ENCODE measurements at places on chromosomes 13 and 19.

DNA sequence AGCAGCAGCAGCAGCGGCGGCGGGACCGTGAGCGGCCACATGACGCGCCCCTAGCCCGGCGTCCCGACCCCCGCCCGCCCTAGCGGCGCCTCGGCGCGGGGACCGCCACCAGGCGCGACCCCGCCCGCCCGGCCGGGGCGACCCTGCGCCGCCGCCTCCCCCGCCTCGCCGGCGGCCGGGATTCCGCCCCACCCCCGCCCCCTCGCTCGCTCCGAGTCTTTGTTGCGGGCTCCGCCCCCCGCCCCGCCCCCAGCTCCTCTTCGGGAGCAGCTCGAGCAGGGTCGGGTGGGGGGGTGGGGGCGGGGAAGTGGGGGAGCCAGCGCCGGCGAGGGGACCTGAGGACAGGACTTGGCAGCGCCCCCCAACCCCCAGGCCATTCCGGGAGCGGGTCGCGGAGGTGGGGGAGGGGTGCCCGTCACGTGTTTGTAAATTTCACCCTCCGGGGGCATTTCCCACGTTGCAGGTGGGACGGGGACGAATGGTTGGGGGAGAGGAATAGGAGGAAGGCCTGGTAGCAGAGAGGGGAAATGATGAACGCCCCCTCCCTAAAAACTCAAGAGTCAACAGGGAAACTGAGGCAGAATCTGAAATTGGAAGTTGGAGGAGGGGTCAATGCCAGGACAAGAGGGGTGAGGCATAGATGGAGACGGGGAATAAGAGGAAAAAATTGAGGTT, at the start of gene OLFM2:
TSS of gene OLFM2 (minus strand) at position 190 of the 675 bp plus-strand sequence. CDS start at position 41, 149 bp downstream.
- DNase-seq, result no peak

- peak; percentile 57 for DNase-seq
These were observed 428 bp downstream of the RASAL3 start for GRCh38 chr19:15463861-15464371.

- no peak for DNase-seq
These were observed 952.0 kb downstream of the SLITRK5 start for GRCh38 chr13:88623150-88623549.

DNA sequence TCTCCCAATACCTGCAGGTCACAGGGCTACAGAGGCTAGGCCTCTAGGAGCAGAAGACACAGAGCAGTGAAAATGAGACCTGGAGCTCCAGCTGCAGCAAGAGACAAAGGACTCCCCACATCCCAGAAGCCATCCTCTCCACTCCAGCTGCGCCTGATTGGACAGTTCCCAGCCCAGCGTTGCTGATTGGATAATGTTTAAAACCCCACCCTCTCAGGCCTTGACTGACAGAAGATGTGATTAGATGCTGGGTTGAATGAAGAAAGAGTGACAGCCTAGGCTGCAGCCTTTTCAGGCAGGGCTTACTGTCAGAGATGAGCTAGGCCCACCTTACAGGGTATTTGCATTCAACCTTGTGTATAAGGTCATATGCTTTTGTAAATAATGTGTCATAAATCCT, 59.4 kb downstream of the ZNF708 start:
- no peak for DNase-seq

DNA sequence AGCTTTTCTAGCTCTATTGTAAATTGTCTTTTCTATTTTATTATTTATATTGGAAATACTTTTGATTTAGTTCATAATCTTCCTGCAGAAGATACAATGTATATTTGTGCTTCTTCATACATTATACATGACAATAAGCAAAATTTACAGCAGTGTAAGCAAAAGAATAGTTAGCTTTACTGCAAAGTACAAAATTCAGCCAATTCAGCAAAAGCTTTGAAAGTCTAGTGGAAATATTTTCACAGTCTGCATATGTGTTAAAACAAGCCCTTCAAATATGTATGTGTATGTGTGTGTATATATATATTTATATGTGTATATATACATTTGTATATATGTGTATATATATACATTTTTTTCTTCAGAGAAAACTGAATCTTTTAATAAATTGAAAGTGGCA, 879.1 kb downstream of the SLITRK1 start:
- no peak for DNase-seq

DNA sequence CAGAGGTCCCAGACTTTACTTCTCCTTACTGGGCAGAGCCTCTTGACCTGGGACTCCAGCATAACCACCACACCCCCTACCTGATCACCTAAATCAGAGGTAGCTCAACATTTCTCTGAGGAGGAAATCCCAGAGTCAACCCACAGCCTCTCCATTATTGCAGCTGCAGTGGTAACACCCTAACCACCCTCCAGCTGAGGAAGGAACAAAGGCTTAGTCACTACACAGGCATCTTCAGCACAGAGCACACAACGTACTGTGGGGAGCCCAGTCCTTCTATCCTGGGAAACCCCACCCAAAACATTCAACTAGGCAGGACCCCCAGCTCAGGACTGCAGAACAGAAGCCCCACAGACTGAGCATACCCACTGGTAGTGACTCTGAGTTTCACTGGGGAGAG, 824.7 kb upstream of the SLITRK5 start:
- no peak for DNase-seq

GRCh38 chr13:21620861-21621260, 16.9 kb upstream of the MICU2 start:
- no peak for DNase-seq

DNA sequence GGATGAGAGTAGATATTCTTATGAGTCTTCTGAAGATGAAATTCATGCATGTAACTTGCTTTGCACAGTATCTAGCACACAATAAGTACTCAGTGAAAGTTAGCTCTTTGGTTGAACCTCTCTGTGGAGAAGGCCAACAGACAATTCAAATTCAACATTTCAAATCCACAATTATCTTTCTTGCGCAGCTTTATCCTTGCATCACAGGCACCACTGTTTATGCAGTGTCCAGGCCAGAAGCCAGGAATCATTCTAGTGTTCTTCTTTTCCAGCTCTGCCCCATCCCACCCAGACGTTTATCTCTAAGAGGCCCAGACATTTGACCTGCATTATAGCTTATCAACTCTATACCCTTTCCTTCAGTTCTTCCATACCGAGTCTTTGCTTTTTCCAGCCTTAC, 254.7 kb upstream of the OBI1 start:
- no peak for DNase-seq

GRCh38 chr19:1064661-1065605, 2.0 kb upstream of the ARHGAP45 start:
- peak; percentile 57 for DNase-seq

DNA sequence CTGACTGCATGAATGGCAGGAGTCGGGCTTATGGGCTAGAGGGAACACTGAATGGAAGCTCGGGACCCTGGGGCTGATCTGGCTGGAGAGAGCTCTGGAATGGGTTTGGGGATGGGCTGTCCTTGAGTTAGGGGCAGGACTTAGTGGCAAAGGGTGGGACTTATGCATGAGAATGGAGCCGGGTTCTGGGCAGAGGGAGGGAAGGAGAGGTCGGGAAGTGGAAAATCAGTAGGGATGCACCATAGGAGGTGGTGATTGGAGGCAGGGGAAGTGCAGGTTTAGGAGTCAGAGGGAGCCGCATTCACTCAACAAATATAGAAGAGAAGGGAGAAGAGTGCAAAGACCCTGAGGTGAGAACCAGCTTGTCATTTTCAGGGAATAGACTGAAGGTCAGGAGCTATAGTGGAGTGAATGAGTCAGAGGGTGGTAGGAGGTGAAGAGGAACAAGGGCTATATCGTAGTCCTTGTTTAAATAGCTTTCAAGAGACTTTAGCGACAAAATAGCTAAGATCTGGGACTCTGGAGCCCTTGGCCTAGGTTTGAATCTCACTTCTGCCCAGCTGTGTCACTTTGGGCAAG, 748 bp downstream of the RAB4B start:
- DNase-seq, result no peak

DNA sequence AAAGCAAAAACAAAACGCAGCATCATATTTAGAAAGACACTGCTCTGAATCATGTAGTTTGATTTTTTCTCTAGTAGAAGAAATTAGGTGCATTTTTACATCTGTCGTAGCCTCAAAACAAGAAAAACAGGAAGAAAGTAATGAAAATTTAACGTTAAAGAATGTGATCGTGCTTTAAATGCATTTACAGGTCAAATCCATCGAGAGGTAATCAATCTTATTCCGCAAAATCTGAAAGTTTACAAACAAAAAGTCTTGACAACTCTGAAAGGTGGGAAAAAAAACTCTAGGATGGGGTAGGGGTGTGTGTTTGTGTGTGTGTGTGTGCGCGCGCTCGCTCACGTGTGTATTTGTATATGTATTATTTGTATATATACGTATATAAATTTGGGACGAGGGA, 10.2 kb downstream of the POU4F1 start:
- no peak for DNase-seq

DNA sequence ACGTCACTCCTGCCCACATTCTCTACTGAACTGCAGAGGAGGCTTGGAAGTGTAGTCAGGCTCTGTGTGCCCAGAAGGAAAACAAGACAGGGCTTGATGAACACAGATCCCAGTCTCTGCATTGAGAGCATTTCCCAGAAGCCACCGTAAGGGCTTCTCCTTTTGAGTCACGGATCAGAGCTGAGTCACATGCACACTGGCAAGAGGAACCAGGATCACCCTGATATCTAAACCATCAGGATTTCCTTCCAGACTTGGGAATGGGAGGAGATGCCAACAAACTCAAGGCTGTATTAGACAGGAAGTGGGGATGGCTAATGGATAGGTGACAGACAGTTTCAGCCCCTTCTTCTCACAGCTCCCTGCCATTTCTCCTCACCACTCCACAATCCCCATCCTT, 17.7 kb upstream of the FBXO17 start:
- DNase-seq, result no peak

Data from T-helper 17 cell (primary cell).